Left cardiac atrium (tissue), 4 donors: ENCODE measurements at places on chromosomes 5 and 9. TPM values are rescaled to one million over a fixed set of nuclear protein-coding genes. Genes with fewer than 3 reads are reported as not detected.

LCNL1 gene
- total RNA-seq = 6.4 TPM

CYSRT1 gene
- not detected for total RNA-seq

MAMDC4 gene
- total RNA-seq = 3.7 TPM

BAAT gene
- total RNA-seq = 0.16 TPM

OCLN gene
- total RNA-seq = 1.7 TPM

DNA sequence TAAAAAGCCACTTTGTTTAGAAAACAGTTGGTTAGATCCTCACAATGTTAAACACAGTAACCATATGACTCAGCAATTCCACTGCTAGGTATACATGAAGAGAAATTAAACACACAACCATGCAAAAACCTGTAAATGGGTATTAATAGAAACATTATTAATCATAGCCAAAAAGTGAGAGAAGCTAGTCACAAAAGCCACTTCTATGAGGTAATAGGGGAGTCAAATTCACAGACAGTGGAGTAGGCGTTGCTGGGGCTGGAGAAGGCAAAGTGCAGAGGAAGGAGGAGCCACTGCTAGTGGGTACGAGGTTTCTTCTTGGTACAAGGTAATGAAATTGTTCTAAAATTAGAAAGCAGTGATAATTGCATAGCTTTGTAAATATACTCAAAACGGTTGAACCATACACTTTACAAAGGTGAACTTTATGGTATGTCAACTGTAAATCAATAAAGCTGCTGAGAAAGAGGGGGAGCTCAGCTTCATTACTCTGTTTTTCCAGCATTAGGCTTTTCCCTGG, 364.4 kb downstream of the GADD45G start:
- no peak for DNase-seq

DNA sequence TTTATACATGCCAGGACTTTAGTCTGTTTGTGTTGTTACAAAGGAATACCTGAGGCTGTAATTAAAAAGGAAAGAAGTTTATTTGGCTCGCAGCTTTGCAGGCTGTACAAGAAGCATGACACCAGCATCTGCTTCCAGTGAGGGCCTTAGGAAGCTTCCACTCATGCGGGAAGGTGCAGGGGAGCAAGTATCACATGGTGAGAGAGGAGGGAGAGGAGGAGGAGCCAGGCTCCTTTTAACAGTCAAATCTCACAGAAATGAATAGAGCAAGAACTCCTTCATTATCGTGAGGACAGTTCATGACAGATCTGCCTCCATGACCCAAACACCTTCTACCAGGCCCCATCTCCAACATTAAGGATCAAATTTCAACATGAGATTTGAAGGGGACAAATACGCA, 18.7 kb upstream of the C5orf46 start:
- DNase-seq = no peak

GRCh38 chr9:133735415-133735775, 2.8 kb downstream of the SARDH start:
- no peak for DNase-seq

- no peak for DNase-seq
These were observed 238.3 kb upstream of the NUDT12 start for GRCh38 chr5:103800741-103801495.
